KBM-7 (cell line): ENCODE measurements at places on chromosomes 12 and 14.

GRCh38 chr12:53327435-53328042 lies 6.1 kb upstream of the AAAS start:
- peak; percentile 49 for DNase-seq

DNA sequence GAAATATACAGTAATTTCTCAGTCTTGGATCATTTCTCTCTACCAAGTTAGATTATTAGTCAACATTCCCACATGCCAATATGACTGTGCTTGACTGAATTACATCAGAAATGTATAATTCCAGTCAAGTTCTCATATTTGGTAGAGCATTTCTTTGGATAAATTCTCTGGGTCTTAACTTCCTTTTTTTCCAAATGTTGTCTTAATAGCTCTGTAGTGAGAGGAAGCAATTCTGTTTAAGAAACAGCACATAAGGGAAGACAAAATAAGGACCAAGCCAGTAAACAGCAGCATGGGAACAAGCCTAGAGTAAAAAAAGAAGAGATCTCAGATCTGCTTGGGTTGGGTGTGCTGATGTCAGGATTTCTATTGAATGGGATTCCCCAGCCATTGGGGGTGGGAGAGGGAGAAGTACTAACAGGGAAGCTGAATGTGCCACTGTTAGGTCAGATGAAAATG lies 14.2 kb upstream of the DYRK2 start:
- DNase-seq: peak; percentile 59

DNA sequence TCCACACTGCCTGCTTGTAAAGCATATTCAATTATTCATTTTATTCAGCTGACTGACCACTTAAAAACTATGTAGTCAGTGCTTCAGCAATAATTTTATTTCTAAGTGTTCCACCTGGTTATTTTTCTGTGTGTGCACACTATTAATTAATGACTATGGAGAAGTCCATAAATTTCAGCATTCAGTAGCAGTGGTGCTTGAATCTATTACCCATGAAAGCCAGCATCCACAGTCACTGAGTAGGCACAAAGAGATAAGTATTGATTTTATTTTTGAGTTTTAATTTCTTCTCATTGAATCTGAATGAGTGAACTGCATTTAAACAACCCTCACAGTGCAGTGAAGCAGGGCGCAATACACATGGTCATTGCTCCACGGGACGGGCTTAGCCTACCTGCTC lies 643.1 kb downstream of the GALC start:
- no peak for DNase-seq

GRCh38 chr12:80763874-80764273 lies 47.2 kb downstream of the MYF5 start:
- peak; percentile 69 for DNase-seq

- DNase-seq: peak; percentile 57
Measured at GRCh38 chr12:1533205-1533601, 61.2 kb downstream of the FBXL14 start.
